ENCODE measurements at places on chromosomes 4 and X.

DNA sequence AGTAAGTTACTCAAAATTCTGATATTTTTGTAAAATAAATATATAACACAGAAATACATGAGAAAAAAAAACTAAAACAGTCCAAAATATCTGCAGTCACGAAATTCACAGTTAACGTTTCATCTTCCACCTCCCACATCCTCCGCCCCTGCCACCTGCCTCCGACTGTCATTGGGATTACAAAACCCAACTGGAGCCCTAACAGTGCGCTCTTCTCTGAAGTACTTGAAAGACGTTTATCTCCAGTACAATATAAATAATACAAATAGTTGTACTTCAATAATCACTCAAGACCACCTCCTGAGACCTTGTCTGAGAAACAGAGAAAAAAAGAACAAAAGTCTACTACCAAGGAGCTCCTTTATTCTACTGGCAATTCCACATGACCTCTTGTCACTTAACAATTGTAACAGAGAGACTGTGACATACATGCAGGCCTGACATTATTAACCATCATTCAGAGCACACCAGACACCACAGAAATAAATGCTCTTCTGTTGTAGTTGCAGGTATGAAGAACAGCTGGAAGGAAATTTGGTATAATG is 280.6 kb downstream of the PPP3CA start:
- DNase-seq = no peak

GRCh38 chr4:127261476-127261875 is 371.3 kb upstream of the INTU start:
- no peak for DNase-seq

DNA sequence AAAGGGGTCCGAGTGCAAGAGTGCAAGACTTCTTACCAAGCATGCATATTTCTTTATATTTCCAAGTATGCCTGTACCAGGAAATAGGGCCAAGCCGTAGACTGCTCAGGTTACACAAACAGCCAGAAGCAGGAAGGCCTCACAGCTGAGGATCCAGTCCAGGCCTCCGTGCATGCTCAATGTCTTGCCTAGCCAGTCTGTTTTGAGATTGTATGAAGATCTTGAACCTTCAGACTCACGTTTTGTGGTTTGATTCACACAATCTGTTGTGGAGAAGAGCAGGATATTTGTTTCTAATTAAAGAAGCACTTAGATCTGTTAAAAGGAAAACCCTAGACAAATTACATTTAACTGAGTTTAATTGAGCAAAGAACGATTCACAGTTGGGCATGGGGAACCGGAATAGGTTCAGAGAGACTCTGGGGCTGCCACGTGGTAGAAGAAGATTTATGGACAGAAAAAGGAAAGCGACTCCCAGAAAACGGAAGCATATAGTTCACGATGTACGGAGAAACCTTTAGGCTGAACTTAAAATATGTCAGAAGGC is 1.2 kb downstream of the MGST2 start:
- peak; percentile 68 for DNase-seq

DNA sequence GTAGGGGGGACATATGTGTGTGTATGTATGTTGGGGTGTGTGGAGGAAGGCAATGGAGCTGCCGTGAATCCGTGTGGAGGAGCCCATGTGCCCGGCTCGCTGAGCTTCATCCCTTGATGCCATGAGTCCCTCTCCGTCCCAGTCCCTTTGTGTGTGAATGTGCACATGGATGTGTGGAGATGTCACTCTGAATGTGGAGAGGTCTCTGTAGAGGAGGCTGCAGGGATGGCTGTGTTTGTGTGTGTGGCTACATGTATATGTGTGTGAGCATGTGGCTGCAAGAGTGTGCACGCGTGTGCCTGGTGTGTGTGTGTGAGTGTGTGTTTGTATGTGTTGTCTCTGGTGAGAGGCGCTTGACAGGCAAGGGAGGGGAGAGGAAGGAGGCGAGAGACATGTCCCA is 1.3 kb downstream of the DLG3 start:
- DNase-seq = no peak

DNA sequence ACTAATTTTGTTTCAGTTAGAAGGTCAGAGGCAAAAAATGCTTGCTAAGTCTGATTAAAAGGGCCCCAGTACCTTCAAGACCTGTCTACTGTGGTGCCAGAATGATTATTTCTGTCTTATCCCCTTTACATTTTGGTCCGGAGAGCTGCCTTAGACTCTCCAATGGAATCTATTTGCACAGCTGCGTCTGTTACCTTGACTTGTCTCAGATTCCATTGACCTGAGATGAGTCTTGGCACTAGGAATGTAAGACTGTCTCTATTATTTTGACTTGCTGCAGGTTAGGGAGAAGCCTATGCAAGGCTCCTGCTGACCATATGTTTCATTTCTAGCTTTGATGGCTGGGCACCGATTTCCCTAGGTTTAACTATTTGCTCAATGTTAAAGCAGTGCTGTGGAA is 457.6 kb downstream of the KCTD8 start:
- DNase-seq = no peak

GRCh38 chr4:6974138-6974848 is 64.7 kb downstream of the TBC1D14 start:
- DNase-seq = peak; percentile 87

DNA sequence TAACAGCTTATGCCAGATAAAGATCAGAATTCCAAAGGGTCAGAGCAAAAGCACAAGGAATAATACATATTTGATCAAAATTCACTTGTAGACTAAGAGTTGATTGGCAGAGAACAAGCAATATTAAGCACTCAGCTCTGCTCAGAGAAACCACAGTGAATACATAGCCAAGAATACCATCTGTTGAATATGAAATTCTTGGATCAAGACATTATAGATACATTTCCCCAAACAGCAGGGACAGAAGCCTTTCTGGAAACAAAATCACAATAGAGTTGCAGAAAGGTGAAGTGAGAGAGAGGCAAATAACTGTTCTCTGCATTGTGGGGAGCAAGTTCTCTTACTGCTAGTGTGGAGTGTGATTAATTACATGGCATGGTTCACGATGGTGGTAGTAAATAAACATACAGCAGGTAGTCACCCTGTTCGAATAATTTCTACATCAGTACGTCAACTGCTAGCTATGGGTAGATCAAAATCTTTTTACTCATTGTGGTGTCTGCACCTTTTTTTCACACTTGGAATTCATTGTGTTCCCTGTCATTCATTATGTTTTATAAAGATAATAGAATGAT is 366.7 kb downstream of the PCDH7 start:
- peak; percentile 15 for DNase-seq

DNA sequence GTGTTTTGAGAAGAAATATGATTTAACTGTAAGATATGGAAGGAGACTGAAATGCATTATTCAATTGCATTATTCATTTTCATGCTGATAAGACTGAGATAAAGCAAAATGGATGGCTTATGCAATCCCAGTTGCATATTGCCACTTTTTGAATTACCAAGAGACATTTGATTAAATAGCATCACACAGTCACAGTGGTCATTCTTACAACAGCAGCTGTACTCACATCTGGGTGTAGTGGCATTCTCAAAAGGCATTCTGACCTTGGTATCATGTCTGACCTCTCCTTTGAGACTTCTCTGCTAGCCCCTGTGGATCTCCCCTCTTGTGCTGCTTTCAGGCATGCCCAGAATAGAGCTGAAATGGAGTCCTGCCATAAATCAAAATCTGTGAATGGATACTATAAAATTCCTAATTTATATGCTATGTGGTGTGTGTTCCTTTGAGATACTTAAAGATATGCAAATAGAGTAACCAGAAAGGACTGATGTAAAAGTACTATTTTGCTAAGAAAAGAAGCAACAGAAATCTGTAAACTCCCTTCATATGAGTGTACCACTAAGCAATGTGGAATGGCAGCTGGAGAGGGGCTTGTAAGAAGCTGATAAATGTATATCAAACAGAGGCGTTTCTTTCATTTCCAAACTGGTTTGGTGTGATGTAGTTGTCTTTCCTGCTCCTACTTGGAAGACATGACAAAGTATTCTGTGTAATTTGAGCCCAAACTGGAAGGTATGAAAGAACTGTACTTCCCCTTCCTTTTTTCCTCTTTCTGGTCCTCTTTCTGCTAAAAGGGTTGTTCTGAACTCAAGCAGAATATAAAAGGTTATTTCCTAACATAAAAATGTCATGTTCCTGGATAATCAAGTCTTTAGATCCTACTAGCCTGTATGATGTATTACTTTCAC is 25.4 kb upstream of the METAP1 start:
- DNase-seq = peak; percentile 0

DNA sequence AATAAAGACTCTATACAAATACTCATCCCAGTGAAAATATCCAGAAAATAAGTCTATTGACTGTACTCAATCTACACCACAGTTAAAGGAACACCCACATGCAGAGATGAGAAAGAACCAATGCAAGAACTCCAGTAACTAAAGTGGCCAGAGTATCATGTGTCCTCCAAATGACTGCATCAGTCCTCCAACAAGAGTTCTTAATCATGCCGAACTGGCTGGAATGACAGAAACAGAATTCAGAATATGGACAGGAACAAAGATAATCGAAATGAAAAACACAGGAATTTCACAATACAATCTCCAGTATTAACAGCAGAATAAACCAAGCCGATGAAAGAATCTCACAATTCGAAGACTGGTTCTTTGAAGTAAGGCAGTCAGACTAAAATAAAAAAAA is 210.3 kb downstream of the TBCK start:
- DNase-seq = no peak

- DNase-seq = no peak
Observed at GRCh38 chrX:47198026-47198686, 4.5 kb downstream of the UBA1 start.

- DNase-seq = no peak
Observed at GRCh38 chrX:48834383-48834709, 1.1 kb downstream of the PCSK1N start.

GRCh38 chr4:66736606-66737005 is 808.7 kb downstream of the CENPC start:
- DNase-seq = no peak

DNA sequence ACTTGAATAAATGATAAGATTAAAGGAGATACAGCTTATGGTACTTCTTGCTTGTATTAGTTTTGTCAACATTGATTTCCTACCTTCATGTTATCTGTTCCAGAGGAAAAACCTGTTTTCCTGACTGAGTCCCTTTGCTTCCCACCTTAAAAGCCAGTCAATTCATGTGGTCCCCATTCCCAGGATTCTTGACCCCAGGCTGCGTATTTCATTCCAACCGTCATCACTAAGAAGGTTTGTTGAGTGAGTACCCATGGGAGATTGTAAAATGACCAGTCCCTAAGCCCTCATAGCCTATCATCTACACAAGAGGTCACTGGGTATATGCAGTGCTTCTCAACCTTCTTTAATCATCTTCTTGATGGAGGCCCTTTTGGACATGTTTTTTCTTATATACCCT is 52.2 kb downstream of the BEX3 start:
- no peak for DNase-seq

GRCh38 chr4:151524610-151525009 is 115.6 kb downstream of the FHIP1A start:
- DNase-seq = no peak

- no peak for DNase-seq
Observed at GRCh38 chrX:13198762-13199064, 121.1 kb downstream of the ATXN3L start.

GRCh38 chr4:131052646-131053045 is 1956.7 kb downstream of the C4orf33 start:
- no peak for DNase-seq

DNA sequence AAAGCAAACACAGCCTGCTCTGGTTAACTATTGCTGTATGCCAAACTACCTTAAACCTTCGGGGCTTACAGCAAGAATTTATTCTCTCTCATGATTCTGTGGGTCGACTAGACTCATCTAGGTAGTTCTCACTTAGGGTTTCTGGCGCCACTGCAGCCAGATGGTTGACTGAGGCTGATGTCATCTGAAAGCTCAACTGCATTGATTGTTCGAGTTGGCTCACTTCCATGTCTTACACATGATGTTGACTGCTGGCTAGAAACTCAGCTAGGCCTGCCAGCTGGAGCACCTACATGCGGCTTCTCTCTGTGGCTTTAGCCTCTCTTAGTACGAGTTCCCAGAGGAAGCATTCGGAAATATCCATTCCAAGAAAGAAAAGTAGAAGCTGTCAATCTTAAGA is 103.2 kb downstream of the SRPX start:
- peak; percentile 15 for DNase-seq

GRCh38 chr4:8939840-8940742 is 68.5 kb upstream of the HMX1 start:
- DNase-seq = peak; percentile 13

DNA sequence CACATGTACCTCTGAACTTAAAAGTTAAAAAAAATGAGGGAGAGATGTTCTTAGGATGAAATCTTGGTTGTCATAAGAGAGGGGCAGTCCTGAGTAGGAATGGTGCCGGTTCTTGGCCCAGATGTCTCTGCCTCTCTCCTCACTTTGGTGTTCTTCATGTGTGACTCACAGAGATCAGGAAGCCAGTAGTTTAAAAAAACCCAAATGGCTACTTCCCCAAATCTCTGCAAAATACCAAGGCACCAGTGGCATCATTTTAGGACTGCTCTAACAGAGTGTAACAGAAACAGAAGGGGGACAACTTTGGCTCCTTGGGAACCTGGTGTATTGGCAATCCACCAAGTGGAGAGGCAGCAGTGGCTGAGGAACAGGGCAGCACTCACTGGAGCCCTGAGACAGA is 116.8 kb downstream of the SCD5 start:
- no peak for DNase-seq

- no peak for DNase-seq
Observed at GRCh38 chr4:145093638-145094037, 4.4 kb downstream of the ANAPC10 start.
